ENCODE measurements at places on chromosomes 2 and 18.

GRCh38 chr2:26442707-26443106, 35.2 kb downstream of the OTOF start:
- no peak for DNase-seq

GRCh38 chr2:168343586-168343985, 96.2 kb upstream of the STK39 start:
- DNase-seq: no peak

DNA sequence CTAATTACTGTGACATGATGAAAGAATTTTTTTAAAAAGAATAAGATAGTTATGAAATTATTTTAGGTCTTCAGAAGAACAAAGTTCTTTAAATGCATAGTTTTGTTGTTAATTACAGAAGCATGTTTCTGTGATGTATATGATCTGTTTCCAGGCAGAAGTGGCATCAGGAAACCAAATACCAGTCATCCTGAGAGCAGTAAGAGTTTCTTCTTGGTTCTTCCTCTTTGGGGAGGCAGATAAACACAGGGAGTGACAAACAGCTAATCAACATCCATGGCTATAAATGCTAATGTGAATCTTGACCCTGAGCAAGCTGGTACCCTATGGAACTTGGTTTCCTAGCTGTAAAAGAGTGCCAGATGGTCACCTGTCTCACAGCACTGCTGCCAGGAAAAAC, 29.2 kb downstream of the WIPF1 start:
- no peak for DNase-seq

- DNase-seq: no peak
These were observed 828 bp downstream of the CIB4 start for GRCh38 chr2:26640331-26640745.

DNA sequence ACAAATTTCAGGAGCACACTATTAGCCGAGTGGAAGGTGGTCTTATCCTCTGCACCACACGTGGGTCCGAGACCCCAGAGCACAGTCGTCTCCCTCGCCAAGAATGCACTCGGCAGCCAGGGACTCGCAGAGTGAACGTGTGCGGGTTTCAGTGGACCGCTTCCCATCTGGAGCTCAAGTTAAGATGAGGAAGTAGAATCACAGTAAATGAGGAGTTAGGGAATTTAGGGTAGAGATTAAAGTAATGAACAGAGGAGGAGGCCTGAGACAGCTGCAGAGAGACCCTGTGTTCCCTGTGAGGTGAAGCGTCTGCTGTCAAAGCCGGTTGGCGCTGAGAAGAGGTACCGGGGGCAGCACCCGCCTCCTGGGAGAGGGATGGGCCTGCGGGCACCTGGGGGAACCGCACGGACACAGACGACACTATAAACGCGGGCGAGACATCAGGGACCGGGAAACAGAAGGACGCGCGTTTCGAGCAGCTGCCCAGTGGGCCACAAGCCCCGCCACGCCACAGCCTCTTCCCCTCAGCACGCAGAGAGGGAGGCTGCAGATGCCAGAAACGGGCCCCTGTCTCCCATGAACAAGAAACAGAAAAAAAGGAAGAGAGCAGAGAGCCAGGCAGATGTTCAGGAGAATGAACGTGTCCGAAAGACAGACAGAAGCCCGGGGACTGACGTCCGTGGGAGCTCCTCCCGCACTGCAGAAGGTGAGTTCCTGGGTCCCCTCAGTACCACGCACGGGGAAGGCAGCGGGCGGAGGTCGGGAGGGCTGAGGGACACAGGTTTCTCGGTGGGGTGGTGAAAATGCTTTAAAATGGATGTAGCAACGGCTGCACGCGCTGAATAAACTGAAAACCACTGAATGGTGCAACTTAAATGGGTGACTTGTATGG, 5.4 kb upstream of the KCNG2 start:
- no peak for DNase-seq

DNA sequence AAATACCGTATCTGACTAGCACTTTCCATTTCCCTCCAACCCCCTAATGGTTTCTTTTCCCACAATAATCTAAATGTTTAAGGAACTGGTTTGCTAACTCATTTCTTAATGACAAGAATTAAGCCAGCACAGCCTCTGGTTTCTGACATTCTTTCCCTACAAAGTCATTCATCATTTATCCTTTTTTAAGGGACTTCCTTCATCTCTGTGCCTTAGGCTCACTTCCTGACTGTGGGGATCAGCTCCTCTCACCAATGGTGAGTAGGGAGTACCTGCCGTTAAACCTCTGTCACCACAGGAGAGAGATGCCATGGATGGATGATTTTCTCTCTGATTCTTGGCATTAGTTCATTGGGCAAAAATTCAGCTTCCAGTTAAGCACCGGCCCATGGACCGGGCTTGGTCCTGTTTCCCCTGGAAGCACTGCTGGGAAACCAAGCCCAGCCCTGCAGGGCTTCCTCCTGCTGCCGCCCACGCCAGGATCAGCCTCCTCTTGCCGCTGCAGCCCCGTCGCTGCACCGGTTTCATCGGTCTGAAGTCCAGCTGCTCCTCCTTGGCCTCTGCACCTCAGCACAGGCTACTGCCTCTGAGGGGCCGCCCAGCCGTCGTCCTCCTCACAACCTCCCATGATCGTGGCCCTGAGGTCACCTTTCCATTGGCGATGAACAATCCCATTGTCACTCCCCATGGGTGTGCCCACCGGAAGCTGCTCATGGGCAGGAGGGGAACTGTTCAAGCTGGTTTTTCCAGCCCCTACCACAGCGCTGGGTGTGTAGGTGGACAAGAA, 64.0 kb upstream of the ZNF516 start:
- peak; percentile 88 for DNase-seq

- no peak for DNase-seq
These were observed 16.6 kb downstream of the HJURP start for GRCh38 chr2:233837694-233838229.

- no peak for DNase-seq
These were observed 166.7 kb downstream of the MYT1L start for GRCh38 chr2:2164326-2164917.

DNA sequence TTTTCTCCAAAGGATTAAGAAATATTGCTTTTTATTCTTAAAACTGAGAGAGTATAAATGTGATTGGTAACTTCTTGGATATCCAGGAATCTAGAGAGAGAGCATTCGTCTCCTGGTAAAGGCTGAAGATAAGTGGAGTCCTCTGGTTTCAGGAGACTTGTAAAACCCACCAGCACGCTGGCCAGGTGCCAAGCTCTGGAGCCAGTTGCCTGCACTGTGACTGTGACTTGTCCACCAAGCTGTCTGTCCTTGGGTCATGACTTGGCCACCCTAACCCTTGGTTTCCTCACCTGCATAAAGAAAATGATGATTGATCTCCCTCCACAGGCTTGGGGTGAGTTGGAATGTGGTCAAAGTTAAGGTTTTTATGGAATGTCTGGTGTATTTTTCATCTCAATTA, 185.4 kb upstream of the NCKAP5 start:
- no peak for DNase-seq

GRCh38 chr18:23902396-23902795, 112.2 kb upstream of the TTC39C start:
- peak; percentile 27 for DNase-seq

DNA sequence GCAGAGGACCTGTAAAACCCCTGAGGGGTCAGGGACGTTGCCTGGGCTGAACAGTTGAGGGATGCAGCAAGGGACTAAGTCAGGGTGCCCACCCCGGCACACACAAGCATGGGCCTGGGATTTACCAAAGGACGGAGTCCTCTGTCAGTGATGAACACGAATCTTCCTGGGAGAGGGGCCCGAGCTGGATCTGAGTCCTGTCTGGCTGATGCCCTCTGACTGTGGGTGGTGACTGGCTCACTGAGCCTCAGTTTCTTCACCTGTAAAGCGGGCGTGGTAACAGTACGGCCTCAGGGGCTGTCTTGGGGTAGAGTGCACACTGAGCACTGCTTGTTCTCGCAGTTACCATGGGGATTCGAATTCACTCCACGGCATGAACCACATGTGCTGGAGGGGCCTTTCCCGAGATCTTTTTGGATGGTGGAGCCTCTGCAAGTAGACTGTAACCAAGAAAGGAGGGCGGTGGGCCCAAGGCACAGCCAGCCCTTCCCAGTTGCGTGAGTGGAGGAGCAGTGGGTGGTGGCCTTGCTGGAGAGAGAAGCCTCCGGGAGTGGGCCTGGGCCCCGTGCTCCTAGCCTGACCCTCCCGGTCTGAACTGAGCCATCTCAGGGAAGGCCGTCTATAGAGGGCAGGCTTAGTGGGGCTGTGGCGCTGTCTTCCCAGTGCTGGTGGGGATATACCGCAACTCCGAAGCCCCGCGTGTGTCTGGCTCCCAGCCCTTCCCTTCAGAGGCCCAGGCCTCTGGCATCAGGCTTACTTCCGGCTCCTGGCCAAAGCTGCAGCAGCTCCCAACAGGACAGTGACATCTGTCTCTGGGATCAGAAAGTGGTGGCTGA, 130.8 kb upstream of the HS6ST1 start:
- DNase-seq: no peak

DNA sequence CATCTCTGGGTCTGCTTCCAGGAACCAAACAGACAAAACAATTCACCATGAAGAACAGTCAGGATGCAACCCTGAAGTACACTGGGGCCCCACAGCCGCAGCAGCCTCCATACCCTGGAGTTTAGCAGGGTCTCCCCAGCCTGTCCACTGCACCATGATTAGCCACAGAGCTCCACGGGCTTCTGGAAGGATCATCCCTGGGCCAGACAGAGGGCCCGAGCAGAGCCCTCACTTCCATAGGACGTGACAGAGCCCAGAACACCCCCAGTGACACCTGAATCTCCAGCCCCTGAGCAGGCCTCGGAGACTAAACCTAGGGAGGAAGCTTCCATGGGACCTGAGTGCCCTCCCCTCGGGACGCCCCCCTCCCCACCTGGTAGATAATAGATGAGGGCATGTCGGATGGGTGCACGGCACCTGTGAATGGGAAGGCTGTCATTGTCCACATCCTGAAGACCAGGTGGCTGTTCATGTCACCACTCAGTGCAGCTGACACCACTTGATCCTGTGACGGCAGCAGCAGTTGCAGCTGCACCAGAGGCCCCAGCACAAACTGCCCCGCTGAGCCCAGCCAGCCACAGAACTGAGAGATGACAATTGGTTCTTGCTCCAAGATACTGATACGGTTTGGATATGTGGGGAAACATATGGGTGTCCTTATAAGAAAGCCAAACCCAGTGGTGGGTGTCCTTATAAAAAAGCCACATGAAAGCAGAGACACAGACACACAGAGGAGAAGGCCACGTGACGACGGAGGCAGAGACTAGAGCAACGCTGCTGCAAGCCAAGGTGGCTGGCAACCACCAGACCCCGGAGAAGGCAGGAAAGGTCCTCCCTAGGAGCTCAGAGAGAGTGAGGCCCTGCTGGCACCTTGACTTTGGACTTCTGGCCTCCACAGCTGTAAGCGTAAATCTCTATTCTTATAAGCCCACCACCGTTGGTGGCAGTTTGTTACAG, 23.2 kb downstream of the KIF1A start:
- peak; percentile 67 for DNase-seq

DNA sequence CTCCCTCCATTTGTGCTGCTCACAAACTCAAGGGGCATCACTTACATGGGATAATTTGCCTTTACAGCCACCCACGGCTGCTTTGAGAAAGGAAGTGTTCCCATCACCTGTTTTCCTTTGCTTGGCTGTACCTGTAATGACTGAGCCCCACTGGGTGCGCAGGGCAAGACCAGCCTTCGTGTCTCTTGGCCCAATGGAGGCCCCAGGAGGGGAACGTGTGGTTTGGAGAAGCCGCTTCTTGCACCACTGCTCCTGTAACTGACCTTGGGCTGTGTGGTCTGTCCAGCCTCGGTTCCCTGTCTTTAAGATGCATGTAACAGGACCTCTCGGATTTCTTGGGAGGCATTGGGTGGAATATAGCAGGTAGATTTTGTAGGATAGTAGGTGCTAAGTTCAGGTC, 41.1 kb downstream of the LDLRAD4 start:
- no peak for DNase-seq

DNA sequence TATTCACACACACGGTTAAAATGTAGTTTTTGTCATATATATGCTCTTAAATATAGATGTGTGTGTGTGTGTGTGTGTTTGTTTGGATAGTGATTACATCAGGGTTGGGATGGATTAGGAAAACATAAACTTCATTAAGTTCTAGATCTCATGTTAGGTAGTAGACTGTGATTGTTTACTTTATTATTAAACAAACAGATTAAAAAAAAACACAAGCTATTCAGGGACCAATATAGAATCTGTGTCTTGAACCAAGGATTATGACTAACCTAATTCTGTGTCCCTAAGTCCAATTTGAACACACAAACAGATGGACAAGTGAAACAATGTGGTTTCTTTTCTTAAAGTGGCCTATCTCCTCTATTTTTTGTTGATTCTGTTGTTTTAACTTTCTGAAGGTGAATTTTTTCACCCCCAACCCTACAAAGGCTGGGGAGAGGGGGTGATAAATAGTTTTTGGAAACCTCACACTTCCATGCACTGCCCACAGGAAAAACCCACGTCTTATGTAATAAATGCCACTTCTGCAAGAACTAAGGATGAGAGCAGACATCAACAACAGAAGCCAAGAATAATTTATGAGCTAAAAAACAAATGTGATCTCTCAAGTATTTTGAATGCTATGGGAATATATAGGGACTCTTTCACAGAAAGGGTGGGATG, 40.7 kb downstream of the IL1R2 start:
- no peak for DNase-seq

DNA sequence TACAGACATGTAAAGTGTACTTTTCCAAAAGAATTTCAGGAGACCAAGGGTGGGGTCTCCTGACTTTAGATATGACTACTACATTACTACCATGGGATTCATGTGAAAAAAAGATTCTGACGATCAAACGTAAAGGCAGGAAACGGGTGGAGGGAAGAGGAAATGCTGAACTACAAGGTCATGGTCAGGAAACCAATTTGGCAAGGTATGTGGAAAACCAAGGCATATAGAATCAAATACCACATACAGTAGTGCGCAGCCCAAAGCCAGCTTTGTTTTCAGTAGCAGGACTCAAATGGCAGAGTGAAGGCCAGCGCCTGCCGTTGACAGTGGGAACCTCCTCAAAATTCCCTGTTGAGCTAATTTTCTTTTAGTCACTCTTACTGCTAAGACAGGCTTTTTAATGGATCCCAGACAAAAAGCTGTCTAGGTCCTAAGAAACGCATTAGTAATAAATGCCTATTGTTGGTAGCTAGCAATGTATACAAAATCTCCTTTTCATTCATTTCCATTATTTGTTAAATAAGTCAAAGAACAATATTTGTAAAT, 57.6 kb upstream of the SERTAD2 start:
- no peak for DNase-seq

DNA sequence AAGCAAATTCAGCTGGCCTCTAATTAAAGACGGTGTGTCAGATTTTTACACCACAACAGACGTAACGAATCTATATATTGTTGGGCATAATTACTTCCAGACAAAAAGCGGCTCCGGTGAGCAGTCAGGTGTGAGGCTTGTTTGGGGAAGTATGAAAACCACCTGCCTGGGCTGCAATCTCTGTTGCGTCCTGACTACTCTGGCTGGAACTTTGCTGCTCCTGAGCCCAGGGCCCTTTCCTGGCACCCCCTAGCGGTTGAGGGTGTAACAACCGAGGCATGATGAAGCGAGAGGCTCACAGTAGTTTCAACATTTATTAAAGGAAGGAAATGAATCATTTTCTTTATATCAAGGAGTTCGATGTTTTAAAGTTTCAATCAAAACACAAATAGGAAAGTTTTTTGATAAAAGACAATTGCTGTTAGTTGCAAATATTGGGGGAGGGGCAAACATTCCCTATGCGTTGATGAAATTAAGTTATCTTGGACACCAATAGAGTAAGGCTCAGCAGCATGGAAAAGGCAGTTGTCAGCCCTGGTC, 10.6 kb upstream of the ITGB6 start:
- no peak for DNase-seq
